ENCODE measurements at places on chromosomes 3 and 15.

GRCh38 chr15:50735156-50735555 is 30.4 kb downstream of the SPPL2A start:
- no peak for DNase-seq

DNA sequence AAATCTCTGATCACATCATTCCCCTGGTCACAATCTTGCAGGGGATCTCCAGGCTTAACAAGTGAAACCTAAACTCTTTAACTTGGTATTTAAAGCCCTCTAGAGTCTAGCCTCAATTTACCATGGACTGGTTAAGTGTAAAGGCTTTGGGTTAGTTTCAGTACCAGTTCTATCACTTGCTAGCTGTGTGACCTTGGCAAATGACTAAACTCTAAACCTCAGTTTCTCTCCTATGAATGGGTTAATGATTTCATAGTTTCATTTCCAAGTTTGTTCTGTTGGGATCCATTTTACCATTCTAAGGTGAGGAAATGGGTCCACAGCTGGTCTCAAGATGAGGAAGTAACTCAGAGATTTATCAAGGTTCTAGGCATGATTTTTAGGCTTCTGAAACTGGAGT is 38.8 kb upstream of the TIMP4 start:
- DNase-seq: no peak

DNA sequence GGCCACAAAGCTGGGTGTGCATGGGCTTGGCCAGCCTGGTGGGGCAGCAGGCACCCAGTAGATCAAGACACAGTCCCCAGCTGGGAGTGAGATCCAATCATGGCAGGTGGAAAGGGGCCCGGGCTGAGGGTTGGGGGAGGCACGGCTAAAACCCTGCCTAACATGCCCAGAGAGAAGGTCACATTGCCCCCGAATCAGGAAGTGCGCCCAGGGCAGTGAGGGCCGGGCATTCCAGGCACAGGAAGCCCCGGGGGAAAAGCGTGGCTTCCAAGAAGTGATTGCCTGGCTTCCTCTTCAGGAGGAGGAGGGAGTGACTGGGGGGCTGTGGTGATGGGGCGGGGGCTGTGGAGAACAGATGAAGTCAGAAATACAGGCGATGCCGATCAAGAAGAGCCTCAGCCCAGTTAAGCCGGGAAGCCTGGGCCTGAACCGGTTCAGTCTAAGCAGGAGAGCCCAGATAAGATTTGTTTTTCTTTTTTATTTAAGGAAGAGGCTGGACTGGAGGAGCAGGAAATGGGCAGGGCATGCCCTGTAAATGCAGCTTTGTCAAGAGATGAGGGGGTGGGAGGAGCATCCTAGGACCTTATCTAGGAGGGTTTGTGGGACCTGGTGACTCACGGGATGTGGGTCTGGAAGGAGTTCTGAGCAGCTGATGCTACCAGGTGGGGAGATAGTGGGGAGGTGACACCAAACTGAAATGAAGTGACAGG is 83.9 kb downstream of the CHSY1 start:
- DNase-seq: peak; percentile 77

GRCh38 chr3:178971614-178972013 is 100.0 kb downstream of the ZMAT3 start:
- peak; percentile 33 for DNase-seq

- DNase-seq: no peak
Measured at GRCh38 chr15:56146756-56147155, 96.9 kb downstream of the RFX7 start.

GRCh38 chr3:108595321-108595720 is 5.8 kb downstream of the DZIP3 start:
- DNase-seq: no peak

GRCh38 chr3:25503898-25504301 is 75.8 kb downstream of the RARB start:
- DNase-seq: peak; percentile 41

DNA sequence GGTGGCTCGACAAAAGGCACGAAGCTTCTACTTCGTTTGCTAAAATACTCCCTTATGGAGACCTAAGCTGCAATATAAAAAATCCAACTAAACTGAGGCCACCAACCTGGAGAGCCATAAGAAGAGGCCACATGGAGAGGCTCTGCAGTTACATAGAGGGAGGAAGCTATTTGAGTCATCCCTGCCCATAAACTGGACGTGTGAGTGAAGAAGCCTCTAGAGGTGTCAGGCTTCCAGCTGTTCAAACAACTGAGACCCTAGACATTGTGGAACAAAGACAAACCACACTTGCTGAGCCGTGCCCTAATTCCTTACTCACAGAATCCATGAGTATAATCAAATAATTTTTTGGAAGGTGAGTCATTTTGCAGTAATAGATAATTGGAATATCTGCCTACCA is 50.2 kb upstream of the GMNC start:
- DNase-seq: no peak

GRCh38 chr15:27573805-27574485 is 525.2 kb downstream of the OCA2 start:
- no peak for DNase-seq

DNA sequence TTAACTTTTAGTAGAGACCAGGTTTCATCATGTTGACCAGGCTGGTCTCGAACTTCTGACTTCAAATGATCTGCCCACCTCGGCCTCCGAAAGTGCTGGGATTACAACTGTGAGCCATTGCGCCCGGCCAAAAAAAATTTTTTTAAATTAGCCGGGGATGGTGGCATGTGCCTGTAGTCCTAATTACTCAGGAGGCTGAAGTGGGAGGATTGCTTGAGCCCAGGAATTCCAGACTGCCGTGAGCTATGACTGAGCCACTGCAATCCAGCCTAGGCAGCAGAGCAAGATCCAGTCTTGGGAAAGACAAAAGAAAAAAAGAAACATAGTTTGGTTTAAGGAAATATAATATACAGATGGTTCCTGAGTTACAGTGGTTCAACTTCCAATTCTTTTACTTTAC is 44.9 kb upstream of the EIF3J start:
- no peak for DNase-seq

- no peak for DNase-seq
Measured at GRCh38 chr15:55589287-55589686, 1.1 kb upstream of the PYGO1 start.

DNA sequence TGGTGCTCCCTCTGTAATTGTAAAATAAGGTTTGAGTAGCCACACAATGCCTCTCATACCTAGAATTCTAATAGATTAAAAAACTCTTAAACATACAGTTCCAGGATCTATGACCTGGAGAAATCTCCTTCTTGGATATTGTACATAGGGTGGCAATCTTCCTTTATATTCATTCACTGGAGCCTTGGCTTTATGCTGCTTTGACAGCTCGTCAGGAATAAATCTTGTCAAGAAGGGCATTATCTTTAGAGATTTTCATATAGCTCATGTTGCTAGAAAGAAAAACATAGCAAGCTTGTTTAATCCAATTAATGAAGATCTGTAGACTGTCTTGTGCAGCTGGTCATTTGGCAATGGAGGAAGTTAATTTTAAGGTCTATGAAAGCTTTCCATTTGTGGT is 131.1 kb downstream of the PYDC2 start:
- no peak for DNase-seq

GRCh38 chr3:30498587-30498967 is 107.8 kb upstream of the TGFBR2 start:
- DNase-seq: no peak

DNA sequence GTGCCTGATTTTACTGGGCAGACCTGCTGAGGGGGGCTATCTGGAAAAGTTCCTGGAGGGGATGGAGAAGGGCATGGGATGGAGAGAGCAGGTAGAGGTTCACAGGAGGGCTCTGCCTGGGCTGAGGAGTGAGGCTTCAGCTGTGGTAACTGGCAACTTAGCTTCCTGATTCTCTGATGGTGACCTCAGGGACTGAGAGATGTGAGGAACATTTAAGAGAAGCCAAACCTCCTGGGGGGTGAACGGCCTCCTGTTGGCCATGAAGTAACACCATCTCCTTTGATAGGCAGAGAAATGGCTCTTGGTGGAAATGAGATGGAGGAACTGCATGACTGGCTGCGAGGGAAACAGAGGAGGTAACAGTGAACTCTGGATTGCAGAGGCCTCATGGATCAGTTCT is 97.3 kb upstream of the ROPN1 start:
- no peak for DNase-seq

- DNase-seq: peak; percentile 38
Measured at GRCh38 chr3:71955240-71956068, 170.5 kb upstream of the PROK2 start.

DNA sequence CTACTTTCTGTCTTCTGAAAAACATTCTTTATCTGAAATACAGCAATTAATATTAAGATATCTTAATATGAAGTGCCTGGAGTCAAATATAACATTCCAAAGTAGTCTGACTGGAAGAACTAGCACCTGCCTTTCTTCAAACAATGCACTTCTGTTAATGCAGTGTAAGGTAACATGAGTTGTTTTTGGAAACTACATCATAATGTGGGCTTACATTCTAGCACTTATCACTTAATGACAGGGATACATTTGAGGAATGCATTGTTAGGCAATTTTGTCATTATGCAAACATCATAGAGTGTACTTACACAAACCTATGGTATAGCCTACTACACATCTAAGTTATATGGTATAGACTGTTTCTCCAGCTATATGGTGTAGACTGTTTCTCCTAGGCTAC is 49.2 kb downstream of the SLC15A2 start:
- peak; percentile 27 for DNase-seq

DNA sequence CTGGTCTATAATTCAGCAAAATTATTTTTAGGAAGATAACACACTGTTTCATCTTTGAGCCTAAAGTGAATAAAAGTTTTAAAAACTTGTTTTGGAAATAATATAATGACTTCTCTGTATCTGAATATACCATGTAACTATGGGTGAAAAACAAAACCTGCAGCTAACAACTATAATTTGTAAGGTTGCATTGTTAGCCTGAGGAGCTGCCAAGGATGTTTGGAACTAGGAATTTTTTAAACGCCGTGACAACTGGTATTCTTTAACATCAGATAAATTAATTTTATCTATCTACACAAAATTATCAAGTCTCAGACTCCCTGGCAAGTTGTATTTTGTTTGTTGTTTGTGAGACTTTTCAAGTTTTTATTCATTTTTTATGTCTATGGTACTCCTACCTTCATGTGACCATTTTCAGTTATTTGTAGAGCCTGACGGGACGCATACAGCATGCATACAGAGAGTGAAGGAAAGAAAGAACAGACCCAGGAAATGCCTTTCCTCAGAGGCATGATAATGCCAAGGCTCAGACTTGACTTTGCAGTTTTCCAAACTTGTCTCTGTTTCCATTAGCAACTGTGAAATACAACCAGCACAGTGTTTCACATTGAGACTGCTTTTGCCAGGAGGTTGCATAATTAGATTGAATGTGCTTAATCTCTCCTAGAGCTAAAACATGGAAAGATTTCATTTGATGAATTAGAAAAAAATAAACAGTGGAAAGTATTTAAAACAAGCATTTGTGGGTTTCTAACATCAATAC is 60.8 kb upstream of the ARHGEF26 start:
- peak; percentile 68 for DNase-seq

- DNase-seq: no peak
Measured at GRCh38 chr15:29516929-29517328, 247.3 kb upstream of the NSMCE3 start.

DNA sequence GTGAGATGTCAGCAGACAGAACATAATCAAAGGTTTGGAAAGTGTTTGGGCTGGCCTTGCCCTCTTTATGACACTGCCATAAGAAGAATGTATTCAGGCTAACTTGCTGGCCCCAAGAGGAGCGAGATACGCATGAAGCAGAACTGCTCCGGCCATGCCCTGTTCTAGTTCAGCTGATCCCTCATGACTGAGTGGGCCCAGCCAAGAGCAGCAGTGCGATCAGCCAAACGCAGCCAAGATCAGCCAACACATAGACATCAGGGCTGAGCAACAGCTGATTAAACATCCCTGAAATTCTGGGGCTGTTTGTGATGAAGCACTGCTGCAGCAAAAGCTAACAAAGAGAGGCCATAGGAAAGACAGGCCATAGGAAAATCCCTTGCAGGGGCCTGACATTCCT is 24.1 kb downstream of the POMGNT2 start:
- no peak for DNase-seq
